ENCODE measurements at places on chromosomes 11 and 22.

GRCh38 chr22:30309951-30310741 is 16.6 kb downstream of the TBC1D10A start:
- DNase-seq = no peak

- DNase-seq = no peak
Observed at GRCh38 chr22:43434275-43434927, 22.6 kb downstream of the MPPED1 start.

- DNase-seq = no peak
Observed at GRCh38 chr11:105790840-105791239, 181.0 kb downstream of the GRIA4 start.

- DNase-seq = no peak
Observed at GRCh38 chr22:39497429-39497828, 4.7 kb upstream of the MIEF1 start.

DNA sequence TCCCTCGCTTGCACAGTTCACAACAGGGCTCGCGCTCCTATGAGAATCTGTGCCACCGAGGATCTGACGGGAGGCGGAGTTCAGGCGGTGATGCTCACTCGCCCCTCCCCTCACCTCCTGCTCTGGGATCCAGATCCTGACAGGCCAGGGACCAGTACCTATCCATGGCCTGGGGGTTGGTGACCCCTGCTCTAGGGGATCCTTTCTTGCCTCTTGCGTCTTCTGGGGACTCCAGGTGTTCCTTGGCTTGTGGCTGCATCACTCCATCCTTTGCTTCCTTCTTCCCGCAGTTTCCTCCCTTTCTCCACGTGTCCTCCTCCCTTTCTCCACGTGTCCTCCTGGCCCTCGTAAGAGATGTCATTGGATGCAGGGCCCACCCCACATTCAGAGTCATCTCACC is 30.6 kb upstream of the KRTAP5-7 start:
- DNase-seq = no peak

DNA sequence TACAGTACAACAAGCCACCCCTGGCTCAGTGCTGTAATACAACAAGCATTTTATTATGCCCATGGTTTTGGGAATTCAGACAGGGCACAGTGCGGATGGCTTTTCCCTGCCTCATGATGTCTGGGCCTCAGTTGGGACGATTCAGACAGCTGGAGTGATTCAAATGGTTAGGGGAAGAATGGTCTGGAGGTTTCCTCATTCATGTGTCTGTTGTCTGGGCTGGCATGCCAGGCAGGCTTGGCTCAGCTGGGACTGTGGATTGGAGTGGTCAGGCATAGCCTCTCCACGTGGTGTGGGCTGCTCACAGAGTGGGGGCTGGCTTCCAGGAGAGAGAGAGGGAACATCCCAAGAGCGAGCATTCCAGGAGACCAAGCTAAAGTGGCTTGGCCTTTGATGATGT is 164.4 kb downstream of the C11orf91 start:
- no peak for DNase-seq
